Left renal pelvis (tissue), 4 donors: ENCODE measurements at places on chromosomes 12 and 14.

DNA sequence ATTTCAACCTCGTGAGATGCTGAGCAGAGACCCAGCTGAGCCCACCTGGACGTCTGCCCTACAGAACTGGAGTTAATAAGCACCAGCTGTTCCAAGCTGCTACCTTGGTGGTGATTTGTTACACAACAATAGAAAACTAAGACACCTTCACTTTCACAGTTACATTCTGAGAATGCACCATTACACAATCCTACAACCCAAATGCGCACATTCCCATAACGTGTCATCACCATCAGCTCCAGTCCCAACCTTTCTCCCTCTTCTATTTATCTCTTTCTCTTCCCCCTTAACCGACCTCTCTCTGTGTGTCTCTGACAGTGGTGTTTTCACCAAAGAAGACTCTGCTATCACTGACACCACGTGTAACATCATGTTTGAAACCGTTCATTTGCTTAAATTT is 91.9 kb downstream of the TMEM132D start:
- DNase-seq, result no peak

GRCh38 chr14:57326253-57326652 is 57.5 kb downstream of the AP5M1 start:
- no peak for DNase-seq

GRCh38 chr12:119319638-119320037 is 14.9 kb upstream of the CCDC60 start:
- DNase-seq, result no peak

- no peak for DNase-seq
Measured at GRCh38 chr12:69036999-69037398, 104.0 kb upstream of the CPM start.

DNA sequence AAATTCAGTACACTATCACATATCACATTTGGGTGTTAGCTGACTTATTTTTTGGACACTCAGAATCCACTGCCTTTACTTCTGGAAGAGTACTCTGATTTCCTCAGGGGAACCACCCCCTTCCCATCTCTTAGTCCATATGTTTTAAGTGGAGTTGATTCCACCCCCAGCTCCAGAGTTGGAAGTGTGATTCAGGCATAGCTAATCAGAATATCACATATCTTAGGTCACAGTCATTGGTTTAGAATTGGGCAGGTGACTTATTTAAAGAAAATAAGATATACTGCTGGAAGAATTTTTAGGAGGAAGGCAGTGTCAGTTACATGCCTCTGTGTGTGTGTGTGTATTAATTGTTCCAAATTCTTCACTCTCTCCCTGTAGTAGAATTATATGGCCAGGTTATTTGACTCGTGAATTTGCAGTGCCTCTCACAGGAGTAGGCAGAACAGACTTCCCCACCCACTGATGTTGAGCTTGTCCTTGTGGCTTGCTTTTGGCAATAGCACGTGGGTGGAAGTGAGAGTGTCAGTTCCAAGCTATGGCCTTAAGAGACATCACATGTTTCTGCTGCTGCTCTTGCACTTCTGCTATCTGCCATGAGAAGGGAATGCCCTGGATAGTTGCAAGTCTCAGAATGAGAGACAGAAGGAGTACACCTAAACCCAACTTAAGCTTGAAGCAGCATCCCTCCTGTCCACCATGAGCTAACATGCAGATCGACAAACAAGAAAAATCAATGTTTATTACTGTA is 6.4 kb upstream of the GAS2L3 start:
- no peak for DNase-seq

GRCh38 chr14:50545618-50546017 is 13.2 kb upstream of the MAP4K5 start:
- DNase-seq, result no peak
